ENCODE measurements at places on chromosomes 2 and 18.

DNA sequence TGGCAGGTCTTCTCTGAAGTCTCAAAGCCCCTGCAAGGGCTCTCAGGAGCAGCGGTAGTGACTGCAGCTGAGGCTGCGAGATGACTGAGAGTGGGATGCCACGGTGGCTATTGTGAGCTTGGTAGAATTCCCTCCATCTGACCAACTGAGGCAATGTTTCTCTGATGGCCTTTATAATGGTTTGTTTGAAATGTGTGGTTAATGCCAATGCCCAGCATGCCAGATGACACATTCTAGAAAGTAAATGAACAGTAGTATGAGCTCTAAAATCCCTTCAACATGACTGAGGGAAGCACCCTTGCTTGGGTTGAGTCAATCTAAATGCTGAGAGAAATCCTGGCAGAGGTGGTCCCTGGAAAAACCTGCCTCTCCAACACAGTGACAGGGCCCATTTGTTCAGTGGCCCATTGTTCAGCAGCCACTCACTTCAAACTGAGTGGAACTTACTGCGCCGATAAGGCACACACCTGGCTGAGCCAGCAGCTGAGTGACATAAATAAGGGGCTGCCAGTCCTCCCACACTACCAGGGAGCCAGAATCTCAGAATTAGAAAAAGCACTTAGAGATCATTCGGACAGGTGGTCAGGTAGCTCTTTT is 31.7 kb downstream of the SULT1C2 start:
- no peak for DNase-seq

DNA sequence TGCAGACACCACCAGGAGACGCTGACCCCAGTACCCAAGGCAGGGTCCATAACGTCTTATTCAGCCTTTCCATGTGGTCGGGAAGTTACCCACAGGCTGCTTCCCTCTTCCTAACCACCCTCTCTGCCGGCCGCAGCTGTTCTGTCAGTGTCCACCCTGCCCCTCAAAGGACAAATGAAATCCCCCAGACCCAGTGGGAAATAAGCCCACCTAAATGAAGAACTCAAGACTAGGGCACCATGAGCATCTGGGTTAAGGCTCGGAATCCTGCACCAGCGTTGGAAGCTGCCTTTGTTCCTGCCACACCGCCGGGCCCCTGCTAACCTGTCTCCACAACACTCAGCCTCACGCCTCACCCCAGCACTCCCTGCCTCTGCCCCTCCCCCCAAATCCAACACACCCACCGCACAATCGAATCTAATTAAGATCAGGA is 21.7 kb downstream of the BCL11A start:
- DNase-seq = no peak

DNA sequence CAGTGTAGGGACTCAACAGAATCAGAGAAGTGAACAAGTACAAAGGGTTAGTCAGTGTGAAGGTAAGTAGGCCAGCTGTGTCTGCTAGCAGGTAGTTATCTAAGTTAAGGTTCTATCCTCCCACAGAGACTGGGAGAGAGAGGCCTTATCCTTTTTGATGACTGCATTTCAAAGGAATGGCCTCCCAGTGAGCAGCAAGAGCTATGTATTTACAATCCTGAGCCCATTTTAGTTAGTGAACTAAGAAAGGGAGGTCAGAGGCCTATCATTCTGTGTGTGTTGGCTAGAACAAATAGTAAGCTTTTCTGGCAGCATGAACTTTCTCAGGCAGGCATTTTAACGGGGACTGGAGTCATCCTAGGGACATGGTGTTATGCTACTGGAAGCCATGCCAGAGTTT is 182.9 kb downstream of the VWC2L start:
- no peak for DNase-seq

DNA sequence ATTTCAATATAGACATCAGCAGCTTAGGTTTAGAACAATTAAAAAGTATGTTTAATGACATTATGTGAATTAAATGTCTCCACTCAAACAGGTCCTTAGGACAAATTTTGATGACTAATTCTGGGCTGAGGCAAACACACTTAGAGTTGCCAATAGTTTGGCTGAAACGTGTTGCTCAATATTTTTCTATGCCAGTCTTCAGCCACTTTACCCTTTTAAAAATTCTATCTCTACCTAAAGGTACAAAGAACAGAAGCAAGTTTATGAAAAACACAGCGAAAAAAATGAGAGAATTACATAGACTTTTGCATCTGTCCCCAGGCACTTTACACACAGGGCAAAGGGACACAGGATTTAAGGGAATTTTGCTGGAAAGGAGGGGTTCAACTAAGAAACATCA is 4.5 kb downstream of the IDH1 start:
- no peak for DNase-seq

DNA sequence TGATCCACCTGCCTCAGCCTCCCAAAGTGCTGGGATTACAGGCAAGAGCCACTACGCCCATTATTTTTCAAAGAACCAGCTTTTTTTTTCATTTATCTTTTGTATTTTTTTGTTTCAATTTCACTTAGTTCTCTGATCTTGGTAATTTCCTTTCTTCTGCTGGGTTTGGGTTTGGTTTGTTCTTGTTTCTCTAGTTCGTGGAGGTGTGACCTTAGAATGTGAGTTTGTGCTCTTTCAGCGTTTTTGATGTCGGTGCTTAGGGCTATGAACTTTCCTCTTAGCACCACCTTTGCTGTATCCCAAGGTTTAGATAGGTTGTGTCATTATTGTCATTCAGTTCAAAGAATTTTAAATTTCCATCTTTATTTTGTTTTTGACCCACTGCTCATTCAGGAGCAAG is 86.7 kb upstream of the MSTN start:
- no peak for DNase-seq

GRCh38 chr2:45902781-45903375 is 251.4 kb downstream of the PRKCE start:
- DNase-seq = no peak

- no peak for DNase-seq
Measured at GRCh38 chr2:147945660-147946059, 74.9 kb downstream of the ORC4 start.

GRCh38 chr2:111912547-111912946 is 14.1 kb downstream of the MERTK start:
- no peak for DNase-seq

DNA sequence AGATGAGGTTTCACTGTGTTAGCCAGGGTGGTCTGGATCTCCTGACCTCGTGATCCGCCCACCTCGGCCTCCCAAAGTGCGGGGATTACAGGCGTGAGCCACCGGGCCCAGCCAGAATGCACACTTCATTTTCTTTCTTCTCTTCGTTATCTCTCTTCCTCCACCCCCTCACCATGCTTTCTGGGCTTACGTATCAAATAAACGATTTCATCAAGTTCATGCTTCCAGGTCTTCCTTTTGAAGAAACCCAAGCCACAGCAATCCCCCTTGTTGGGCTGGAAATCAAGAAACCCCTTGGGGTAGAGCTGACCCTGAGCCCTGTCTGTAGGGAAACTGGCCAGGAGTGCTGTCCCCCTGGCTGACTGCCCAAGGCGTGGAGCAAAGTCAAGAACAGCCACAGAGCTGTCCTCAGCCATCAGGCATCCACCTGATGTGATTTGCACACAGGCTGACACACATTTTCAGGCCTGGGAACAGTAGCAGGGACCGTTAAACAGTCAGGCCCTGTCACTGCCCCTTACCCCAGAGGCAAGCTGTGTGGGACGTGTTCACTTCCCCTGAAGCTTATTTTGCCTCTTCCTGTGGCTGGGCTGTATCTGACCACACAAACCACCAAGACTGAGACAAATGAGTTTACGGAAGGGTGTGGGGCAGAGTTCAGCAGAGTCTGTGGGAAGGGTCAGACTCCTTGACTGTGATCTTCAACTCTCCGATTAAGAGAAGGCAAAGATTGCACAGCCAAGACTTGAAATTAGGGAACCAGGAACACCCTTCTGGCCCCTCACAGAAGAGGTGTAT is 15.1 kb upstream of the NMUR1 start:
- no peak for DNase-seq

DNA sequence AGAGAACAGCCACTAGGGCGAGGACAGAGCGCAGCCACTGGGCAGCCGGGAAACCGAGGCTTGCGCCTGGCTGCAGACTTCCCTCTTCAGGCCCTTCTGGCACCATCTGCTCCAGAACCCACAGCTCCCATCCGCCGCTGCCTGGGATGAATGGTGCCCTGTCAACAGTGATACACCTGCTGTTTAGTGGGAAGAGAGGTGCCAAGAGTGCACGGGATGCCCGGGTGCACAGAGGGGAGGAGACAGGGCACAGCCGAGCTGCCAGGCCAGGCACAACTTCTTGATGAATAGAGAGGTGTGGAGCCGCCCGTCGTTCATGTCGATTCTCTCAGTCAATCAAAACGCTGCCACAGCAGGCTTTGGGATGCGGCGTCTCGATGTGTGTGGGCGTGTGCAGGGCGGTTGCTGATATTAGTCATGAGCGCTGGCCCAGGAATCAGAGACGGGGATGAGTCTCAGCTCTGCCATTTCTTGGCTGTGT is 39.5 kb downstream of the RRM2 start:
- no peak for DNase-seq

DNA sequence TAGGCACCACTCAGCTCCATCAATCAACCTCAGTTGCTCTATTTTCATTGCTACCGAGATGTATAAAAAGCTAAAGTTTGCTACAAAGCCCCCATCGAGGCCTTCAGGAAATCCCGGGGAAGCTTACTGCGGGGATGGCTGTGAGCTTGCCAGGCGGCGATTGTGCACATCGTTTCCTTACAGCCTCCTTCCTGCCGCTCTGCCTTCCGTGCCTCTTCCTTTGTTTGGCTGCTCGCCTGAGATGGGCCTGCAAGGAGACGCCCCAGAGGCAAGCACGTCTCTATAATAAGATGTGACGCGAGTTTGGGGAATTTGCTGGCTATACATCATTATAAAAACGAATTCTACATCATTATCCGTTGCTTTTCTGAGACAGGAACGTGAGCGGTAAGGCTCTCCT is 41.6 kb downstream of the DHRS9 start:
- no peak for DNase-seq

- no peak for DNase-seq
Measured at GRCh38 chr2:219663116-219663762, 35.8 kb downstream of the SLC4A3 start.

- no peak for DNase-seq
Measured at GRCh38 chr2:119004602-119005001, 62.6 kb downstream of the MARCO start.

DNA sequence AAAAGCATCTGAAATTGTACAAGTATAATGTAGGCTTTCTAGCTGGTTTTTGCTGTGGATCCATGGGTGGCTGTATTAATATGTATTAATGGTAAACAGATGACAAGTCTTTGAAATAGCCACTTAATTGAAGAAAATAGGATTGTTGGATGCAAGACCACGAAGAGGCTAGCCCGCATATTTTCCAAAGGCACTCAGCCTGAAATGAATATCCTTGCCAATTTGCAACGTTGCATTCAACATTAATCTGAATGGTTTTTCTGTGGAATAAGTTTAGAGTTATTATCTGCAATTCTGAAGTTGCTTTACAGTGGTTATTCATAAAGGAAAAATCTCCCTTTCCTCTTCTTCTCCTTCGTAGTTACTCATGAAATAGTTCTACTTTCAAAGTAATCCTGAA is 86.2 kb upstream of the SPATS2L start:
- no peak for DNase-seq

DNA sequence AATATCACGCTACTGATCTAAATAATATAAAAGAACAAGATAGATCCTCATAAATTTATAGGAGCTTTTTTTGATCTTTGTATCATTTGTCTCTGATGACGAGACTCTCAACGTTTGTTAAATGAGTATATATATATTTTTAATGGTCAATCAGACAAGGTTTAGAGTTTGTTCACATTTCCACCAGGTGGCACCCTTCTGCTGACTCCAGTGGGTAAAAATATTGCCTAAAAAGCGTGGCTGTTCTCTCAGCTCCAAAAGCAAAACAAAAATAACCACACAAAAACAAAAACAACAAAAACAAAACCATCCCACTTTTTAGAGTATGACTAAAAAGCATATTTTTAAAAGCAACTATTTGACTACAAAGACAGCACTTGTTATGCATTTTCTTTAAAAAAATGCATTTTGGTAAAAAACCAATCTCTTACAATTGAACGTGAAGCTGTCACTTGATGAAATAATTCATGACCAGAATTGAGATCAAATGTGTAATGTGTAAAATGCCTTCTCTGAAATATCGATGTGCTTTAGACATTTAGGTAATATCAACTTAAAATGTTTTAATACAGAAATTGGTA is 723.2 kb downstream of the DPP10 start:
- DNase-seq = no peak
